ENCODE measurements at places on chromosomes 11 and 22.

DNA sequence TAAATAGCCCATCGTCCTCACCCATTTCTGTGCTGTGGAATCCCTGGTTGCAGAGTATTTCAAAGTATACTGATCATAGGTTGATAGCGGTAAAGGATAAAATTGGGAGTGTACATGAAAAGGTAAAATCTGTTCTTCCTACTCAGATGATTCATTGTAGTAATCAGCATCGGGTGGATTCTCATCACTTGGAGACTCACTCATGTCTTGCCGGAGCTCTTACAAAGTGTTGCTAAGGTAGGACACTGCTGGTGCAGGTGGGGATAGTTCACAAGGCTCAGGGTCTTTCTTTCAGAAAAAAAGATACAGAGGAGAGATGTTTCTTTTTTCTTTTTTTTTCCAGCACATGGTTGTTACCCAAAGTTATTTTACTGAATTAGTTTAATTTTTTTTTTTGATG is 84.8 kb downstream of the MTNR1B start:
- DNase-seq, result no peak

DNA sequence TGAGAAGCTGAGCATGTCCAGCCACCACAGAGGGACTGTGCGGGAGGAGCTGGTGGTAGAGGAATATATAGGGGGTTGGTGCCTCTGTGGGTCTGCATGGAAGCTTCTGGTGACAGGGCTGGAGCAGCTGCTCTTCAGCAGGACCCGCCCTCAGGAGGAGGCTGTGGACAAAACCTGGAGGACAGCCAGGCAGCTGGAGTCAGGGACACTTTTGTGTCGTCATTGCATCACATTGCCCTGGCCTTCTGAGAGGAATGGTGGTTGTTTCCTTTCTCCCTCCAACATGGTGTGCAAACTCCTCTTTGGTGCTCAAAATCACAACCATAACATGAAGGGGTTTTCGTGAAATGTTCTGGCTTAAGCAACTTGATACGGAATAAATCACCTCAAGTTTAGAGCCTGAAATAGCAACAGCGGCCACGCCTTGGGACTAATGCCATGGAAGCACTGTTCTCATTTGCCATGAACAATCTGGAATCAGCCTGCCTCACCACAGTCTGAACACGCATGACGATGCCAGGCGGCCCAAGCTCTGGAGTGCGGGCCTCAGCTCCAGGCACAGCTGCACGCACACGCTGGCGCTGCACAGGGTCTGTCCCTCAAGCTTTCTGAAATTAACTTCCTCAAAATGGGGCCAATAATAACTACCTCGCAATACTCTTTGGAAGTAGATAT is 17.1 kb upstream of the CSRP3 start:
- no peak for DNase-seq

GRCh38 chr11:74391193-74391592 is 7.0 kb downstream of the PGM2L1 start:
- DNase-seq, result no peak

DNA sequence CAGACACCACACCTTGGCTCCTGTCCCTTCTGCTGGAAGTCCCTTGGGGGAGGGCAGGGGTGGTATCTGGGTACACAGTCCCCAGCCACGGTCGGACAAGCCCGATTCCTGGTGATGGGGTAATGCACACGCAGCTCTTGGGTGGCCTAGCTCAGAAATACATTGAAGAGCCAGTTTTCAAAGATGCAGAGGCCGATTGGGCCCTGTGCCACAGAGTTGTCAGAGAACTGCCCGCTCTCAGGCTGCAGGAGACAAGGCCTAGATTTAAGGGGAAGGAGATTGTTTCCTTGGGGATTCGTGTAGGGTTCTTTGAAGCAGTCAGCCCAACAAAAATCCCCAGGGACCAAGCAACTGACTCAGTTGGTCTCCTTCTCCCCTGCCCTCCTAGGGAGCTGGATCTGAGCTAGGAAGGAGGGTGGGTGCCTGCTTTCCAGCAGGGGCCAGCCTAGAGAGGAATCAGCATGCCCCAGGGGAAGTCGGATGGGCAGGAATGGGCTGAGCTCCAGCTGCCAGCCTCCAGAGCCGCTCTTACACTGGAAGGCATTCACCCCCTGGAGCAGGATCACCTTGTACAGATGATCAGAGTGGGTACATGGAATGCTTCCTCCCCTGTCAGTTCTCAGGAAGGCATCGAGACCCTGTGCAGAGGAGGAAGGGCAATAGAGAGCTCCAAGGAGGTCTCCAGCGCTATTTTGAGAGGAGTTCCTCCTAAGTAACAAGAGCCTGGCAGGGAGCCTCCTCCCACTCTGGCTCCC is 3.3 kb upstream of the SCN4B start:
- no peak for DNase-seq

Measured in activated naive CD8-positive, alpha-beta T cell treated with anti-CD3 and anti-CD28 coated beads, Interleukin-2, amount 50 U/mL, for 24 hours (primary cell).